MG63 (cell line): ENCODE measurements at places on chromosomes 4 and X.
A peak's percentile ranks its signal among the peaks of the same experiment; 100 is the strongest.

- no peak for DNase-seq
Measured at GRCh38 chr4:80614319-80614718, 278.8 kb downstream of the CFAP299 start.

DNA sequence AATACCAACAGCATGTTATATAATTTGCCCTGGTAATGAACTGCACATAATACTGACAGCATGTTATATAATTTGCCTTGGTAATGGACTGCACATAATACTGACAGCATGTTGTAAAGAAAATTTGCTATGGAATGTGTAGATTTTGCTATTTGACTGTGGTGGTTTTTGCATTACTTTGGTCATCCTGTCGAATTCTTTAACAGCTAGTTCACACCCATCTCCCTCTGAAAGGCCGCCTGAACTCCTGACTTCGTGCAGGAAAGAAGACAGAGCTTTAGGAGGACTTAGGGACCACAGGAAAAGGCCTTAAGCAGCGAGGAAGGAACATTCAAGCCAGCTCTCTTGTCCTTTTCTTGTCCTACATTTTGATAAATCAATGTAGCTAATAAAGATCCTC is 45.2 kb upstream of the DCLK2 start:
- no peak for DNase-seq

DNA sequence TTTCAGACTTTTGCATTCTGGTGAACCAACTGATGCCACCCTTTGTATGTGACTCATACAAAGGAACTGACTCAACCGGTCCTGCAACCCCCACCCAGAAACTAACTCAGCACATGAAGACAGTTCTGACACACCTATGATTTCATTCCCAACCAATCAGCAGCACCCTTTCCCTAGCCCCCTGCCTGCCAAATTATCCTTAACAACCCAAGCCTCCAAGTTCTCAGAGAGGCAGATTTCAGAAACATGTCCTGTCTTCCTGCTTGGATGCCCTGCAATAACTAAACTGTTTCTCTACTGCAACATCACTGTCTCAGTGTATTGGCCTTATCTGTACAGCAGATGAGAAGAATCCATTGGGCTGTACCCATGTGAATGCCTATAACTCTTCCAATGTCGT is 284.7 kb downstream of the CAMK2D start:
- peak; percentile 3 for DNase-seq

DNA sequence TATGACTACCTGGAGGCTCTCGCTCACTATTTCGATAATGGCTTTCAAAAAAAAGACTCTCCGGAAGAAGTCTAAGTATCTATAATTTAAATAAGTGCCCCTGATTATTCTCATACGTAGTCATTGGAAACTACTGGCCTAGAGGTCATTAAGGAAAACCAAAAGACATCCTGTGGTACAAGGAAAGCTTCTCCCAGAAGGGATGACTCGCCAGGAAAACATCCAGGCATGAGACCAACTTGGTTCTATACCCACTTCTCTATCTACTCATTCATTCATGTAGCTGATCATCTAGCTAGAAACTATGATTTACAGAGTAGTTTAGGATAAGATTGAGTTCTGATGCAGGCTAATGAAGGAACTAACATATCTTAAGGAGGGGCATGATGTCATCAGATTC is 37.7 kb downstream of the SOX3 start:
- DNase-seq = peak; percentile 3

DNA sequence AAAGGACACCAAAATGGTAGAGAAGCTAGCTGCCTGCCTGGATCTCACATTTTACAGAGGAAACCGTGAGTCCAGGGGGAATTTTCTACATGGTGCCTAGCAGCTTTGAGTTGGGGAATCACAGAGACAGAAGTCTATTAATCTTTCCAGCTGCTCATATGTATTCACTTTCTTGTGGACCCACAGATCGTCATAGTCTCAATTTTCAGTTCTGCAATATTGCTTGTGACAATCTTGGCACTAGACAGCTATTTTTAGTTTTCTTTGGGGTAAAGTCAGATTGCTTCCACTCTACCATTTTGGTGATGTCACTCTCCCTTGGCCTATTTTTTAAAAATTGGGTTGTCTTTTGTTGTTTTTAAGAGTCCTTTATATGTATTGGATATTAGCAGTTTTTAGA is 233.4 kb upstream of the STK26 start:
- no peak for DNase-seq

DNA sequence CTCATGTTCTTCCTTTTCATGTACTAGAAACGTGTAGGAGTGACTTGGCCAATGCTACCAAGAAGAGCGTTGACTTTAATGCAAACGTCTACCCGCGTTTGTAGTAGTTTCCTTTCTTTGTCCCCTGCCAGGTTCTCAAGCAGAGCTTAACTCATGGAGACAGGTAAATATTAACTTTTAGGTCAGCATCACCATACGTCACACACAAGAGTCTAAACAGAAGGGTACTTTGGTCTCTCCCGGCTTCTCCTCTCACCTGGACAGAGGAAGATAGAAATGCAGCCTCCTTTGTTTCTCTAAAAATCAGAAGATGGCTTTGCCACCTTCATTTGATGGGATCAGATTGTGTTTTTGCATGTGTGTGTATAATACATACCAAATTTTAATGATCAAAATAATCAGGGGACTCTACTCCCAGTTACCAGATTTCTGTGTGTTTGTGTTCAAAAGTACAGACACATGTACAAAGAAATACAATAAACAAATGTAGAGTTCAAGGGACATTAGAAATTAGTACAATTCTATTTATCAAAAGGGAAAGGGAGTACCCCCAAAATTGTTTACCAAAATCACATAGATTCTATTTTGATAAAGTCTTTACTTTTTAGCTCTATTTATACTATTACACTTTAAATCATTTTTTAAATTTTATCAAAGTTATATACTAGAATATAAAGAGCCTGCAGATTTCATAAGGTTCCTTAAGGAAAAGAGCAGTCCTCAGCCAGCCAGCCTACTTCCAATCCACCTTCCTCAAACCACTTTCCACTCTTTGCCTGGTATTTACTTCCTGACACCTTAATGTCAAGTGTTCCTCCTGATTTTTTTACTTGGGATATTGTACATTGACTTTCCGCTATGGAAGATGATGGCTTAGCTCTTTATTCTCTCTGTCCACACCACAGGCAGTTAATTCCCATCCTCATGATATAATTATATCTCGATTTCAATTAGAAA is 195.5 kb downstream of the RELL1 start:
- no peak for DNase-seq

DNA sequence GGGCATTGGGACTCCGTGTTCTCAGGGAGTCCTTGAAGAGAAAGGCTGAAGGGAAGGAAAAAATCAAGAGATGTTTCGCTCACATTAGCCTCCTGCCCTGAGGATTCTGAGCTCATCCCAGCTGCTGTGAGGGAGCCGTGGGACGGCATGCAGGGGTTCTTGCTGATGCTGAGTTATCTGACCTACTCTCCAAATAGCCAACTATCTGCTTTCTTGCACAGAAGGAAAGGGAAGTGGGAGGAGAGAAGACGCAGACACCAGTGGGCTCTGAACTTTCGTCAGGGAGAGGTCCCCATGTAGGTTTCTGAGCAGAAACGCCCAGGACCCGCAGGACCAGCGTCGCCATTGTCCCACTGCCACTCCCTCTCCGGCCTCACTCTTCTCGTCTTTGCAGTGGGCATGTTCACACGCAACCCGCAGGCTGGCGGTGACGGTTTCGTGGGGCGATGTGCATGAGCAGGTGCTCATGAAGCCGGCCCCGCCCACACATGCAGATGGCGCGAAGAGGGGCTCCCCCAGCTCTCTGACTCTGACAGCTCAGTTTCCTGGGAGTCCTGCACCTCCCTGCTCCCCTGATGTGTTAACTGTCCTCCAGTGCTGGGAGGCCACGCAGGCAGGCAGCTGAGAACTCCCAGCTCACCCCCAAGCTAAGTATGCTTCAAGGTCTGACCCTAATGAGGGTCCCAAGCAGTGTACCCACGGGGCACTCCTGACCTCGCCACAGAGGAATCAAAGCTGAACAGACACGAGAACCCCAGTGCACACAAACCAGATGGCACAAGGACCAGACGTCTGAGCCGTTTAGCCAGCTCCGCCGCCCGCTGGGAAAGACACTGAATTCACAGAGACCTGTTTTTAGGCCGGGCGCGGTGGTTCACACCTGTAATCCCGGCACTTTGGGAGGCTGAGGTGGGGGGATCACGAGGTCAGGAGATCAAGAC is 13.6 kb upstream of the ABLIM2 start:
- DNase-seq = no peak

DNA sequence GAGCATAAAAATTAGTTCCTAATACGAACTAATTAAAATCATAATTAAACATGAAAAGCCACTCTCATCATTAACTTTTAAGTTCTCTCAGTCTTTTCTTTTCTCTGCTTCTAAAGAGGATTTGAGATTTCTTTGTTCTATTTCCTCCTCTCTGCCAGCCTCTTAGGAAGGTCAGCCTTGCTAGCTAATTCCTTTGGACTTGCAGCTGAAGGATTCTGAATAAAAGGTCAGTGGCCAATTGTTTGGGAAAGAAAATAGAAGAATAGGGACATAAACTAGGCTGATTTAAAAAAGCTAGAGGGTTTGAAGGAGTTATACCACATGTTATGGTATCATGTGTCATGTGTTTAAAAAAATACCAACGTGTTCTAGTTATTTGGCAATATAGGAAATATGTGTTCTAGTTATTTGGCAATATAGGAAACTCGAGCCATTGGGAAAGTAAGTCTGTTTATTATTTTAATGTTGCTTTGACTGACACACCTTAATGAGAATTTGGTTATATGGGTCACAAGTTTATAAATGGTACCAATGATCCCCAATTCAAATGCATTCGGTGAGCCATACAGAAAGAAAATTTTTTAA is 1668.7 kb upstream of the PCDH7 start:
- DNase-seq = no peak

- DNase-seq = peak; percentile 88
Measured at GRCh38 chr4:3827616-3828492, 61.7 kb downstream of the ADRA2C start.

- DNase-seq = no peak
Measured at GRCh38 chrX:25015486-25016360, at the start of gene ARX. TSS of gene ARX (minus strand) at chrX:25015965. CDS start at chrX:25015737, 228 bp downstream.

DNA sequence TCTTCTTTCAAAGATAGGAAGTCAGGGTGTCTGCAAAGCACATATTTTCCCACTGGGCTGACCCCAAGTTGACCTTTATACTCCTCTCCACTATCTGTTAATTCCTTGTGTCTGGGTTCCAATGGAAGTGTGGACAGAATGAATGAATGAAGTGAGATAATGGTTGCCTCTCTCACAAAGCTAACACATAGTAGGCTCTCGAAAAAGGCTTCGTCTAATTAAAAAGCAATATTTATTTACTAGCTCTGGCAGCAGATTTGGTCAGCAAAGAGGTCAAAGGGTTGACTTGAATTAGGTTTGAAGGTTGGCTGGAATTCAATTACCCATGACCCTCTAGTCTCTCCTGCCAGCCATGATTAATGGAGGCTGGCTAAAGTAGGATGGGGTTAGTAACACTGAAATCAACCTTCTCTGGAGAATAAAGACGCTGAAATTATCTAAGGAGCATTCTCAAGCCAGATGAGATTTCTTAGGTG is 280.3 kb upstream of the KLF3 start:
- DNase-seq = no peak

GRCh38 chr4:17781300-17782287 is at the start of gene FAM184B:
TSS of gene FAM184B (minus strand) at chr4:17781621. CDS start at chr4:17781299, 322 bp downstream.
- DNase-seq = peak; percentile 6

DNA sequence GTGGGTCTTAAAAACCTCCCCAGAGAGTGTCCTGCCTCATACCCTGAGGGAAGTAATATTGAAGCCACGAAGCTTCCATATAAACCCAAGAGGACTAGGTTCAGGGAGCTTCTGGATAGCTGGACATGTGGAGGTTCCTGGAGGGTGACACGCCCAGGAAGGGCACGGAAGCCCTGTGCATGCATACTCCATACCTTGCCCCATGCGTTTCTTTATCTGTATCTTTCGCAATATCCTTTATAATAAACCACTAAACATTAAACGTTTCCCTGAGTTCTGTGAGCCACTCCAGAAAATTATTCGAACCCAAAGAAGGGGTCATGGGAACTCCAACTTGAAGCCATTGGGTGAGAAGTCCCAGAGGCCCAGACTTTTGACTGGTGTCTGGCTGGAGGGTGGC is 45.7 kb upstream of the HPF1 start:
- DNase-seq = no peak

- no peak for DNase-seq
Measured at GRCh38 chr4:10346023-10346422, 111.2 kb downstream of the ZNF518B start.

- peak; percentile 56 for DNase-seq
Measured at GRCh38 chrX:19739683-19740082, 147.7 kb downstream of the SH3KBP1 start.

GRCh38 chrX:19805046-19805690 is 82.2 kb downstream of the SH3KBP1 start:
- DNase-seq = no peak

DNA sequence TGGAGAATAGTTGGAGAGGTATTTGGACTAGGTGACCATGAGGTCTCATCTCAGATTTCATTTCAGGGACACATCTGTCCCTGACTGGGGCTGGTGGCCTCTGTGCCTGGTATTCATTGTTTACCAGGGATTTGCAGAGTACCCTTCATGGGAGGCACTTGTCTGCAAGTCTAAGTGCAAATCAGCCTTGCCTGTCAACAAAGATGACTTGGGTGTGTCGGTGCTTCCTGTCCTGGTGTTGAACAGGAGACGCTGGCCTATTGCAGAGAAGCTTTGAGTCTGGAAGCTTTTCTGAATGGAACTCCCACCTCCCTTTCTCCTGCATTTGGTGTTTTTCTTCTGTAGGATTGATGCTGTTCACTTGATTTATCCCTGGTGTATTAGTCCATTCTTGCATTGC is 104.1 kb downstream of the TNIP2 start:
- no peak for DNase-seq

- no peak for DNase-seq
Measured at GRCh38 chrX:84240848-84241565, 53.0 kb upstream of the RPS6KA6 start.

DNA sequence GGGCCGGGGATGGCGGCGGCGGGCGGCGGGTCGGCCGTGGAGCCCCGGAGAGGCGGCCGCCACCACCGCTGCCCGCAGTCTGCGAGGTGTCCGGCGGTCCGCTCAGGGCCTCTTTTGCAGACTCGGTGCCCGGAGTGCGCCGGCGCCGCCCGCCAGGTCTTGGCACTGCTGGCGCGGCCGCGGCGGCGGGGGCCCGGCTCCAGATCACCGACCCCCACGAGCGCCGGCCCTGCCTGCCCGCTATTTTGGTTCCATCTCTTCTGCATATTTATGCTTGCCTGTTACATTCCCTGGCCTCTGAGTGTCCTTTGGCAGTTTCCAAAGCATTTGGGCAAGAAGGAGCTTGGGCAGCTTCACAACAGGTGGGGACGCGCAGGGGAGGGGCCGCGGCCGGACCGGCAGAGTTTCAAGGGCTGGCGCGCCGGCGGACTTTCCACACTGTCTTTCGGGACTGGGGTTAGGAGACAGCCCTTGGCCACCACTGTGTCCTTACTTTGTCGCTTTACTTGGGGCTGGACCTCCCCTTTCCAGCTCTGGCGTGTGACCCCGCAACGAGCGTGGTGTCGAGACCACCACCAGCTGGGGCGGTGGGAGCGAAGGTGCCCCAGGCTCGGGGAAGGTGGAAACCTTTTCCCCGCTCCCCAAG is 668 bp upstream of the TAPT1 start:
- DNase-seq = peak; percentile 26

- DNase-seq = no peak
Measured at GRCh38 chrX:42021058-42021457, 97.7 kb upstream of the CASK start.
